ENCODE measurements at places on chromosomes 1 and 21.

GRCh38 chr1:171140401-171140800 is 44.7 kb upstream of the FMO2 start:
- no peak for DNase-seq

- DNase-seq = no peak
Measured at GRCh38 chr21:21291883-21292569, 293.8 kb downstream of the NCAM2 start.

- no peak for DNase-seq
Measured at GRCh38 chr1:105337420-105337819, 1587.7 kb downstream of the AMY1C start.

- no peak for DNase-seq
Measured at GRCh38 chr21:45559216-45560105, 17.2 kb upstream of the SLC19A1 start.

- DNase-seq = no peak
Measured at GRCh38 chr1:229325853-229326487, 16.9 kb downstream of the CCSAP start.

DNA sequence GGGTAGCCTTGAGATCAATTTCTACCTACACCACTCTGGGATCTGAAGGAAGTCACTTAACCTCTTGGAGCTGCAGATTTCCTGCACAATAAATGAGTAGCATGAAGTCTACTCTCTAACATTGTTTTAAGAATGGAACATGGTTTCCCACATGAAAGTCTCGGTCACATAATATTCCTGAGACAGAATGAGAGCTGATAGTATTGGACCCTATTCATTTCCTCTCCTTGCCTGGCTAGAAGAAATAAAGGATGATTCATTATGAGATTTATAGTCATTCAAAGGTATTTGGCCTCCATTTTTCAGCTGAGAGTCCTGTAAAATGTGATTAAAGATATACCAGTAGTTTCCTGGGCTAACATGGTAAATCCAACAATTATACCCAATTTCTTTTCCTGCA is 56.7 kb downstream of the ARHGAP29 start:
- no peak for DNase-seq

DNA sequence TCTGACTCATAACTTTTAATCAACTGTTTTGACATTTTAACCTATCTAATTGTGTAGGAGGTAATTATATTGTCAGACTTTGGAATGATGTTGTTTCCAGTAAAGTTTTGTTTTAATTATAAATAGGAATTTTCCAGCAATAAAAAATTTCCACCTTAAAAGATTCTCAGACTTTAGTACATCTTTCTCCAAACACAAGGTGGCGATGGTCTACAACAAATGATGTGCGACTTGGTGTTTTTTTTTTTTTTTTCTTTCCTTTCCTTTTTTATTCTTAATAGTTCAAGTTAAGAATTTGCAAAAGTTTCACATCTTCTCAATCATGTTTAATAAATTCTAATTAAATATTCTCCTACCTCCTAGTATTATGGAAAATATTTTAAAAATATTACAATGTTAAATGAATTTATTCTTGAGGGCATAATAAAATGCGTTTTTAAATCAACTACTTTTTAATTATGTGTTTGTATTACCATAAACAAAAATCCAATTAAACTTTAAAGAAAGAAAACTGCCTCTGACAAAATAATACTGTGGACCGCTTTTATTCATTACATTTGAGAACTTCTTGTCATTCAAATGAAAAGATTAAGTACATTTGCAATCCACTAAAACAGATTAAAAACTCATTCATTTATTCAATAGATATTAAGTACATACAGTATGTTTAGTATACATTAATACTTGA is 4.4 kb upstream of the ADAMTS1 start:
- DNase-seq = no peak

DNA sequence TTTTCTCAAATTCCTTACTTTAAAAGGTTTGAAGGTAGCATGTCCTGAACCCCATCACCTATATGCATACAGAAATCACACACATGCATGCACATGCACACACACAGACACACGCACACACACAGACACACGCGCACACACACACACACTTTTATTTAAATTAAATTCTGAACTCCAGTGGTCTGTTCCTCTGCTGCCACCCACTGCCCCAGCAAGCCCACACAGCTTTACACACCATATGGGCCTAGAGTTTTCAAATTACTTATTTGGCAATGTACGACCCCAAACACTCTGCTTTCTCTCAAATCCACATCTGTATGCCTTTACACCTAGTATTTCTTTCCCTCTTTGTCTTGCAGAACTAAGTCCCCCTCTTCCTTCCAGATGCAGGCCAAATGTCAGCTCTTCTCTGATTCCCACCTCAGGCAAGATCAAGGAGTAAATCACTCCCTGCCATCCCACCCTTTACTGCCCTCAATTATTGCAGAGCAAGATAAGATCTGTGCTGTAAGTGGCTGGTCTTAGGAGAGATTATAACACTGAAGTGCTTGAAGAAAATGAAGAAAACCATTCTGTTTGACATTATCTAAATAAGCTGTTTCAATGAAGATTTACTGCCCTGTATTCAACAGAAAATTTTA is 429.9 kb upstream of the CXADR start:
- no peak for DNase-seq

GRCh38 chr1:2314273-2314802 is 77.0 kb downstream of the MORN1 start:
- DNase-seq = no peak

- DNase-seq = no peak
Measured at GRCh38 chr1:180633057-180634056, 1.5 kb downstream of the XPR1 start.

DNA sequence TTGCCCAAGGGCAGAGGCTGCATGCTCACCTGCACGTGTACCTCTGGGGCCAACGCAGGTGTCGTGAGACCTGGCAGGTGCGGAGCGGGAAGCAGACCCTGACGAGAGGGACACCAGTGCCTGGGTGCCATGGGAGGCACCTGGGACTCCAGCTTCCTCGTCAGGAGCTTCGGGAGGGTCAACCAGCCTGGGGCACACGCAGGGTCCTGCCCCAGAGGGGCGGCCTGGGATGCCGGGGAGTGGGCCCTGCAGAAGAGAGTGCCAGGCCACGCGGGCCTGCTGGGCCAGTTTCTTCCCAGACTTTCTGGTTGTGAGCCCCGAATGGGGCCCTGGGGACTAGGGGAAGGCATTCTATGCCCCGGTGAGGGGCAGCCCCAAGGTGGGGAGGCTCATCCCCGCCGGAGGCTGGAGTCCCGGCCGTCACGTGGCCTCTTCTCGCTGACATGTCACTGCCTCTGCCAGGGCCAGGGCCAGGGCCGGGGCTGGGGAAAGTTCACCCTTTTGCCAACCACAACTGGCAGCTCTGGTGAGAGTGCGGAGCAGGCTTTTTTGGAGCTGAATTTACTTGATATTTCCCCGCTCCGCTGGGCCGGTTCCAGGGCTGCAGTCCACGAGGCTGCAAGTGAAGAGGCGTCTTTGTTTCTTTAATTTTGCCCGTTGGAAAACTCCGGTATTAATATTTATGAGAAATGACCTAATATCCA is 38.5 kb upstream of the ACTRT2 start:
- DNase-seq = no peak

DNA sequence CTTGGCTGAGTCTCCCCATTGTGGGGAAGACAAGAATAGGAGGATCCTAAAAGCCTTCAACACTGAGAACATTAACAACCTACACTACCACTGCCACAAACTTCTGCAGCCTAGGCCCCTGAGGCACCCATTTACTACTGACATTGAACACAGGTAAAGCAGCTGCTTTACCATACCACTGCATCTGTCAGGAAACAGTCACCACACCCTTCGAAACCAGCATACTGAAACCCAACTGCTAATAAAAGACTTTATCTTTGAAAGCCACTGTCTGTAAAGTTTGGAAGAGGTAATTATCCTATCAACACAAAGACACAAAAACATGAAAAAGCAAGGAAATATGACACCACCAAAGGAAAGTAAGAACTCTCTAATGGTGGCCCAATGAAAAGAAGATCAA is 7.4 kb downstream of the IFNAR1 start:
- DNase-seq = no peak

DNA sequence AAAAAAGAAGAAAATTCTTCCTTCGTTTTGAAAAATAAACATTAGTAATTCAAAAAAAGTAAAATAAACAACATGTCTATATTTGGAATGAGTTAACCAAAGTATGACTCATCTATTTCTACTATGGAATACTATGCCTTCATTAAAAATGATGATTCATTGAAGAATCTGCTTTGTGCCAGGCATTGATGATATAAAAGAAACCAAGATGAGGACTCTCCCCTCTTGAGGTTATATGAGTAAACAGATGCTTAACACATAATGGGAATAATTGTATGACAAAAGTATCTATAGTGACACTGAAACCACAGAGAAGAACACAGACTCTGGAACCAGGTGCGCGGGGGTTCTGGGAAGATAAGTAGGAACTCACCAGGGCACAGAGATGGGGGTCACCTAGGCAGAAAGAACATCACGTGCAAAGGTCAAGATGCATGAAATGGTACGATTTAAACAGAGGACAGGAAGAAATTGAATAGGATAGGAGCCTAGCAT is 18.8 kb downstream of the ELF3 start:
- no peak for DNase-seq

DNA sequence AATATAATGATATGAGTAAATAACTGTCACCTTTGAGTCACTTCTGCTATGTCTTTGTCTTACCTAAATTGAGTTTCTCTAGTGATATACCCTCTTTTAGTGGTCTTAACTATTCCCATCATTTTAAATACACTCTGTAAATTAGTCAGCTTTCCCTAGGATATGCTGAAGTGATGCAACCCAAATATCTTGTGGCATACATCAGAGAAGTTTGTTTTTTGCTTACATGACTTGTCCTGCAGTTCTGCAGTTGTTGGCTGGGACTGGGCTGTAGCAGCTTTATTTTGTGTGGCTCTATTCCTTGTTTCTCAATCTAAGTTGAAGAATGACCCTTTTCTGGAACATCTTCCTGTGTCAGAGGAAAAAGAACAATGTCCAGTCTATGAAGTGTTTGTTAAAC is 76.4 kb downstream of the TTC3 start:
- no peak for DNase-seq

GRCh38 chr1:167455786-167456446 is 62.4 kb downstream of the CD247 start:
- no peak for DNase-seq

GRCh38 chr1:165306543-165307434 is 49.7 kb downstream of the LMX1A start:
- no peak for DNase-seq

GRCh38 chr1:54571326-54571725 is 23.3 kb downstream of the ACOT11 start:
- DNase-seq = no peak

DNA sequence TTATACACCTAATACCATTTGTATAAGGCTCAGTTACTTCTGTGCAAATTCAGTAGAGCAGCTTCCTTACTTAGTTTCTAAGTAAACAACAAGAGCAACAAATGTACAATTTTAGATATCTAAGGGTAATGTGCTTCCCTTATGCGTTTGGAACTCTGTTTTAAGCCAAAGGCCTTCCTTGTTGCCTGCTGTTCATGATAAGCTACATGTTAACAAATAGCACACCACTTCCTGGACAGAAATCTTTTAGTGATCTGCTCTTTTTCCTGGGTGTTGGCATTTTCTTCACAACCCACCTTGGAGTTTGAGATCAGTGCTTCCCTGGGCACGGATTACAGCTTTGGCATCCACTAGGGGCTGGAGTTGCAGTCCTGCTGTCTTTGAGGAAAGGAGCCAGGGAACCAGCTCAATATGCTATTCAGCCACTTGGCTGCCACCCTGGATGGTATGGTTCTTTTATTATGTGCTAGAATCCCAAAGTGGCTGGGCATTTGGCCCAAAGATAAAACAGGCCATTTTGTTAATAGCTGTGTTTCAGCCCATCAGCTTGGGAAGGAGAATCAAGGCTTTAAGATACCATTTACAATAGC is 55.6 kb upstream of the ADAR start:
- DNase-seq = no peak

- no peak for DNase-seq
Measured at GRCh38 chr1:193661385-193661784, 475.0 kb upstream of the B3GALT2 start.

- no peak for DNase-seq
Measured at GRCh38 chr21:34967509-34968289, 81.4 kb downstream of the RUNX1 start.

GRCh38 chr1:156860628-156861423 is at the start of gene NTRK1:
Gene NTRK1 (plus strand): TSS chr1:156860865. CDS start chr1:156860935, 70 bp downstream.
- DNase-seq = no peak

DNA sequence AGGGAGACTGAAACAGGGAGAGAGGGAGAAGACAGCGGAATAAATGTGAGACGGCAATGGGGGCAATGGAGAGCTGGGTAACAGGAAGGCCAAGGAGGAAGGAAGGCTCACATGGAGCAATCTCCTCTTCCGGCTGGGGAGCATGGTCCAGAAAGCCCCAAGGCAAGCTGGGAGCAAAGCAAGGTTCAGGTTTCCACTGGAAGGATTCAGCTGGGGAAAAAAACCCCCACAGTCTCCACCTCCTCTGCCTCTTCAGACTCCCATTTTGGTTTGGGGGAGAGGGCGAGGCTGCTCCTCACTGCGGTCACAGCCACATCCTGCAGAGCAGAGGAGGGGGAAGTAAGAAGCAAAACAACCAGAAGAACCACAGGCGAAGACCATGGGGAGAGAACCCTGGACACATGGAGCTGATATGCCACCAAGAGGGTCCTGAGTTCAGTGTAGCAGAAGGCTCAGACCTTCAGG is 650 bp downstream of the TNFAIP8L2 start:
- no peak for DNase-seq

GRCh38 chr1:156692441-156692924 is 12.9 kb downstream of the CRABP2 start:
- no peak for DNase-seq

- no peak for DNase-seq
Measured at GRCh38 chr1:6418668-6419396, 887 bp downstream of the HES2 start.

DNA sequence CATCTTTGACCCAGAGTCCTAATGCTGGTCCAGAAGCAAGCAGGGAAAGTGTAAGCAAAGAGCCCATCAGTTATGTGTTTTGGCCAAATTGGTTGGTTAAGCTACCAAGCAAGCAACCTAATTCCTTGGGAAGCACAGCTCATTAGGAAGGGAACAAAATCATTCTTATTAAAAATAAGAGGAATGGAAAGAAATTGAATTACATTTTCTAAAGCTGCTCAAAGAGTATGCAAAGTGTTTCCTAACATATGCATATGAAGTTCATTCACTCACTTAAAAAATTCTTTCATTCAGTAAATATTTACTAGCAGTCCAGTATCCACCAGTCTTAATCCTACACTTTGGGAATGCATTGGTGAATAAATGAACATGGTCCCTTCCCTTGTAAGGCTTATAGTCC is 71.8 kb downstream of the RNF220 start:
- DNase-seq = no peak

- no peak for DNase-seq
Measured at GRCh38 chr1:10755970-10756521, 40.4 kb downstream of the CASZ1 start.

- DNase-seq = no peak
Measured at GRCh38 chr21:37435711-37436110, 69.1 kb downstream of the DYRK1A start.

GRCh38 chr1:21313886-21314721 is 23.8 kb upstream of the ECE1 start:
- DNase-seq = no peak

GRCh38 chr1:41416552-41417334 is 55.5 kb downstream of the FOXO6 start:
- peak; percentile 26 for DNase-seq

GRCh38 chr1:26614655-26615411 is 81.0 kb upstream of the ARID1A start:
- no peak for DNase-seq

GRCh38 chr1:153763365-153764225 is 11.6 kb upstream of the SLC27A3 start:
- no peak for DNase-seq

All from GOT3 (cell line).